ENCODE measurements at places on chromosomes 12 and 14.
A peak's percentile ranks its signal among the peaks of the same experiment; 100 is the strongest.

- H3K4me3 ChIP-seq: no peak overlapping the region
- H3K36me3 ChIP-seq: peaks cover 40% of the 10 kb centered on the region
- no peak for DNase-seq
- H3K27me3 ChIP-seq: no peaks in the 10 kb centered on the region
These were observed 79.5 kb downstream of the DDX51 start for GRCh38 chr12:132064631-132065030.

GRCh38 chr12:120997448-120997847 lies 18.8 kb downstream of the C12orf43 start:
- H3K36me3 ChIP-seq: no peaks in the 10 kb centered on the region
- H3K4me3 ChIP-seq: no peak overlapping the region
- H3K4me1 ChIP-seq: peaks cover 10% of the 10 kb centered on the region
- peaks cover 17% of the 10 kb centered on the region for H3K27me3 ChIP-seq
- H3K27ac ChIP-seq: peak overlapping the region; percentile 74

- H3K4me3 ChIP-seq: no peak overlapping the region
- no peaks in the 10 kb centered on the region for H3K36me3 ChIP-seq
- H3K27ac ChIP-seq: no peak overlapping the region
- DNase-seq: no peak
These were observed 4.5 kb downstream of the USP15 start for GRCh38 chr12:62264706-62265105.

- no peaks in the 10 kb centered on the region for H3K4me1 ChIP-seq
- DNase-seq: no peak
- H3K4me3 ChIP-seq: no peak overlapping the region
These were observed 986 bp downstream of the TSSK4 start for GRCh38 chr14:24206260-24207103.

- no peak for DNase-seq
- H3K27me3 ChIP-seq: no peaks in the 10 kb centered on the region
- no peaks in the 10 kb centered on the region for H3K4me1 ChIP-seq
- no peak overlapping the region for H3K27ac ChIP-seq
These were observed 70.8 kb downstream of the POLR3B start for GRCh38 chr12:106428384-106428783.

- H3K27ac ChIP-seq: peak overlapping the region; percentile 7
- no peaks in the 10 kb centered on the region for H3K36me3 ChIP-seq
- no peak for DNase-seq
- no peaks in the 10 kb centered on the region for H3K27me3 ChIP-seq
These were observed 69.9 kb downstream of the C12orf56 start for GRCh38 chr12:64320611-64321010.

Data from nephron progenitor cell (in vitro differentiated cells).